GM04504 (cell line): ENCODE measurements at places on chromosomes 12 and 14.
A peak's percentile ranks its signal among the peaks of the same experiment; 100 is the strongest.

- DNase-seq: no peak
Measured at GRCh38 chr14:80776657-80777056, 164.9 kb downstream of the CEP128 start.

DNA sequence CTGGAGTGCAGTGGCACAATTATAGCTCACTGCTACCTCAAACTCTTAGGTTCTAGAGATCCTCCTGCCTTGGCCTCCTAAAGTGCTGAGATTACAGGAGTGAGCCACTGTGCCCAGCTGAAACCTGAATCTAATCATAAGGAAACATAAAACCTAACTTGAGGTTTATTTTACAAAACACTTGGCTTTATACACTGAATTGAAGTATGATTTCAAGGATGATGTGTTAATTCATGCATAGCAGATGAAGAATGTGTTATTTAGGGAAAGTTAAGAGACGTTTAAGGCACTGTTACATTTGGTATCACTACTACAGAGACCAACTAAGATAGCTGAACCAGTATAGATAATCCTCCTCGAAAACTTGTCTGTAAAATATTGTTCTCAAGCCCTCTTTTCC lies 6.4 kb downstream of the DICER1 start:
- no peak for DNase-seq

DNA sequence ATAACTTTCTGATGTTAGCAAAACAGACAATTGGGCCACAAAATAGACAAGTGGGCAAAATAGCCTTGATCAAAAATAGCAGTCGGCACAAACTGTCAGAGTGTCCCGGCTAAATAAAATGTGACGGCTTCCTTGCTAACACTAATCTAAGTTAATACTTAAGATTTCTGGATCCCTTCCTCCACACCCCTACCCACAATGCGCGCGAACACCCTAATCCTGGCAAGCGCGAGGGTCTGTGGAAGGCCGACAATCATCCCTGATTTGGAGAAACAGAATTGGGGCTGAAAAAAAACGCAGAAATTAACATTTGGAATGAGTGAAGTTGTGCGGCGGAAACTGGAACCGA lies 489 bp downstream of the CEP290 start:
- no peak for DNase-seq

DNA sequence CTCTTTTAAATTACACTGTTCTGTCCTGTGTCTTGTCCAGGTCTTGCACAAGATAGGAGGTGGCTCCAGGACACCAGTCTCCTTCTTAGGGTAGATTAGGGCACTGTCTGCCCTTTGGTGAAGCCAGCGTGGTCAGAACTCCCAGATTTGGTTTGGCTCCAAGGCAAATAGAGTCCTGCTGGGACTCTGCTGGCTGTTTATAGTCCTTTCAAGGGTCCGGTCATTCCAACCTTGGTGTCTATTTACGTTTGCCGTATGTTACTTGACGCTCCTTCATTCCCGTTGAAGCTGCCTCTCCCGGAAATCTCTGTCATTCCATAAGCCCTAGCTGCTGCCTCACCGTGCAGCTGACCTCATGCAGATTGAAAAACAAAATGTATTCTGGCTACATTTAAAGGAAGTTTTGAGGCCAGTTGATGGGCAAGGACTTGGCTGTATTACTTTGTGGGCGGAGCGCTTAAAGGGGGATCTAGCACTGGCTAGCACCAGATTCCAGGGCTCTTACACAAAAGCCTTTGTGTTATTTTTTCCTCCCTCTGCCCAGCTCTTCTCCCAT lies 180.6 kb downstream of the AKAP6 start:
- DNase-seq: peak; percentile 96

GRCh38 chr12:2922329-2922728 lies 31.6 kb downstream of the TULP3 start:
- DNase-seq: no peak

DNA sequence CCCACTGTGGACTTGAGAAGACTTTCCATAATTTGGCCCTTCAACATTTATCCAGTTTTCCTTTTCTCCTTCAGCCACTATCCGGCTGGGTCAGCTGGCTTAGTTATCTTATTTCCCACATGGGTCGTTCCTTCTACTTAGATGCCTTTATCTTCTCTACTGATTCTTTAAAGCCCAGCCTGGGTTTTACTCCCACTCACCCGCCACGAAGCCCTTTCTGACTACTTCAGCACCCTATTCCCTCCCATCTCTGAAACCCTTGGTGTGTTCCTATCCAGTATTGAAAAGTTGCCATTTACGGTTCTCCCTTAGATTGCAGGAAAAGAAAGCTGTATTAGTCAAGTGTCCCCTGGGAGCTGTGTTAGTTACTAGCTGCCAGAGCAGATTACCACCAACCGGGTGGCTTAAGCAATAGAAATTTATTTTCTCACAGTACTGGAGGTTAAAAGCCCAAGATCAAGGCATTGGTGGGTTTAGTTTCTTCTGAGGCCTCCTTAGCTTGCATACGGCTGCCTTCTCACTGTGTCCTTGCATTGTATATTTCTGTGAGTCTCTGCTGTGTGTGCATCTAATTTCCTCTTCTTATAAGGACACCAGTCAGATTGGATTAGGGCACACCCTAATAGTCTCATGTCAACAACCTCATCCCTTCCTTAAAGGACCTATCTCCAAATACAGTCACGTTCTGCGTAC lies 105.5 kb downstream of the GPATCH2L start:
- peak; percentile 22 for DNase-seq

GRCh38 chr14:61668282-61668681 lies 27.0 kb upstream of the HIF1A start:
- no peak for DNase-seq

DNA sequence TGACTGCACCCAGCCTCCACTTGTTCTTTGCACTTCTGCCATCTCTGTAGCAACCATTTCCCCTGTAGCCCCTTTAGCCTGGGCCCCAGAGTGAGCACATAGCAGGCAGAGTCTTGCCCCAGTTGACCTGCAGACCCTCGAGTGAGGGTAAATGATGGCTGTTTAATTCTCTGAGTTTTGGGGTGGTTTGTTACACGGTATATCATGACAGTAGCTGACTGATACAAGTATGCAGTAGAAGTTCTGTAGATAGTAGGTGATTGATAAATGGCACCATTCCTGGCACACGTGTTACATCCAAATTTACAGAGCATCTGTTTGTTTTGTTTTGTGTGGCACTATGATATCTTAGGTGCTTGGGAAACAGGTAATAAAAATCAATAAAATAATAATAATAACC lies 32.4 kb downstream of the CALM1 start:
- no peak for DNase-seq

- no peak for DNase-seq
Measured at GRCh38 chr12:111340231-111340630, 28.7 kb downstream of the PHETA1 start.

- no peak for DNase-seq
Measured at GRCh38 chr14:21069388-21070082, 569 bp upstream of the ARHGEF40 start.

DNA sequence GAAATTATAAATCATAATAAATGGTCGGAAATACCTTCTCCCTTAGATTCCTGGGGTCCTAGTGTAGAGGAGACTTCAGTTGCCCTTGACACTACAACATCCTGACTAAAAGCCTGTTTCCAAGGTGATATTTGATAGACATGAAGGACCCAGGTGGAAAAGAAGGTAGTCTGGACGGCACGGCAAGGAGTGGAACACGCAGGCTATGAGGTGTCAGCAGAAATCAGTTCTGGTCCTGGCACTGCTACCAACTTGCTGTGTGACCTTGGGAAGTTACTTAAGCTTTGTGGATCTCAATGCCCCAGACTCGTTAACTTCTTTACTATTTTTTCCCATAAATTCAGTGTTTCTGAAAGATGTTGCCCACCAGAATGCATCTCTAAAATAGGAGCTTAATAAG lies 36.9 kb upstream of the BCL2L14 start:
- DNase-seq: no peak

- DNase-seq: no peak
Measured at GRCh38 chr12:93000026-93000425, 70.9 kb upstream of the EEA1 start.

GRCh38 chr12:112381406-112381882 lies 787 bp downstream of the HECTD4 start:
- no peak for DNase-seq

DNA sequence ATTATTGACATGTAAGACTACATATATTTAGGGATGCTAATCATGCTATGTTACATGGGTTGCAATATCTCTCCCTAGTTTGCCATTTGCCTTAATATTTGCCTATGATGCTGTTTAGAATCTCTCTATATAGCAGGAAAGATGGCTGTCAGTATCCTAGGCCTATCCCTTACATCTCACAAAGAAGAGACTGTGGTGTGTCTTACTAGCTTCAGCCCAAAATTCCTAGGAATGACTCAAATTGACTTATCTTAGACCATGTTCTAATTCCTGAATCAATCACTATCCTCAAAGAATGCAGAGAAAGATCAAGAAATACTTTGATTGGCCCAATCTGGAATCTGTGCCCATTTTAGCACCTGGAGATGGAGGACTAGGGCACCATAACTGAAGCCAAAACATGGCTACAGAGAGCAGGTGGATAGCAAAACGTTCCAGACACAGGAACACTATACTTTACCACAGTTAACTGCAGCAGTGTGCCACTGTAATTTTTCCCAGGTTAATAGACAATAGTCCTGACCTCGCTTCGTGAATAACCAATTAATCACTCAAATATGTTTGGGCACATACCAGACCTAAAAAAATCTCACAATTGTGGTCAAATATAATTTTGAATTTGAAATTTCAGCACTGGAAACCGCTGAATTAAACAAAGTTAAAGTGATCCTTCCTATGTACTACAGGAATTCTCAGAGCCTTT lies 32.7 kb upstream of the GLIPR1 start:
- no peak for DNase-seq

DNA sequence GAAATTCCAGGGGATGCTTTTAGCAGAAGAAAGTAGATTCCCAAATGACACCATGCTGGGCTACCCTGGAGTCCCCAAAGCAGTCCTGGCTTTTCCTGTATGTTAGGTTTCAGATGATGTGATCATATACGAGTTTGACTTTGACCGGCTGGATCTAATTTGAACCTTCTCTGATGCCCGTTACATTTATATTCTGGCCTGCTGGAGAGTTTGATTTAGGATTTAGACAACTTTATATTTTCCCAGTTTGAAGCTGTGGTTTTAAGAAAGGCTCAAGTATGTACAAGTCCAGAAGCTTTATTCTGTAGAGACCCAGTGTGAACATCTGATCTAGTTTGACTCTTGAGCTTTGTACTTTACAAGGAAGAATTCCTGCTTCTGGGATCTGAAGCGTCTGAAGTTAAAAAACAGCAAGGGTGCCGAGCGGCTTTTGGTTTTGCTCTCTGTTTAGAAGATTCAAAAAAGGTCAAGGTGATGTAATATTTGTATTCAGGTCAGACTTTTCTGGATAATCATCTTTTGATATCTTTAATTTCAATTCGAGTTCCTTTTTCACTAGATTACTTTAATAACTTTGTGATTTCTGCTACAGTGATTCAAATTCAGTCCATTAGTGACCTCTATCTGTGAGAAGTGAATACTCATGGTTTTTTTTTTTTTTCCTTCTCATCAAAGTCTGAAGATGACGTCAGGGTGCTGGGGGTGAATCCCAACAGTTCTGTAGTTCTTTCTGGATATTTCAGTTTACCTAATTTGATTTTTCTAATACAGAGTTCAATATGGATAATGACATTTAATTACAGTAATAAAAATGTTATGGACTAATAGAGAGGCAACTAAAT lies 6.3 kb downstream of the FLRT2 start:
- peak; percentile 41 for DNase-seq

- DNase-seq: no peak
Measured at GRCh38 chr14:104581521-104581920, 2.0 kb downstream of the C14orf180 start.

- no peak for DNase-seq
Measured at GRCh38 chr14:50334211-50334610, 22.1 kb downstream of the DMAC2L start.

- no peak for DNase-seq
Measured at GRCh38 chr12:19624491-19624890, 185.2 kb downstream of the AEBP2 start.

DNA sequence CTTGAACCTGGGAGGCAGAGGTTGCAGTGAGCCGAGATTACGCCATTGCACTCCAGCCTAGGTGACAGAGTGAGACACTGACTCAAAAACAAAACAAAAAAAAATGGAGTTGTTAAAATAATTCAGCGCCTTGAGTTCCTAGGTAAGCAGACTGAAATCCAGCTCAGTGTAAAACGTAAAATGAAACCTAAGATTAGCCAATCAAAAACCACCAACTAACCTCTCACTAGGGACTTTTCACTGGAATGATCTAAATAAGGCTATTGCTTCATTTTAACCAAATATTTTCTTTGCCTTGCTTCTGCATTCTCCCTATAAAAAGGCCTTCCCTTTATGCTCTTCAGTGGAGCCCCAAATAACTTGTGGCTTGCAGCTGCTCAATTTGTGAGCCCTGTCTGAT lies 91.6 kb upstream of the HIF1A start:
- DNase-seq: no peak

DNA sequence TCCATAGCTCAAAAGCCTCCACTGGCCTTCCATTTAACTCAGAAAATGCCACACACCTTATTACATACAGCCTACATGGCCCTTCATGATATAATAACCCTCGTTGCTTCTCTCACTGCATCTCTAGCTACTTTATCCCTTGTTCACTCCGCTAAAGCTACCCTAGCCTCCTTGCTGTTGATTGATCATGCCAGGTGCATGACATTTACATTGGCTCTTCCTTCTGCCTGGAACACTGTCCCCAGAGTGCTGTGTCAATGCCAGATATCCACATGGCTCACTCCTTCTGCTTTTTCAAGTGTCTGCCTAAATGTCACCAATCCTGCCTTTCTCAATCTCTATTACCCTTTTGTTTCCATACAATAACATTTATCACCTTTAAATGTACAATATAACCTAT lies 58.3 kb downstream of the CAND1 start:
- DNase-seq: no peak

DNA sequence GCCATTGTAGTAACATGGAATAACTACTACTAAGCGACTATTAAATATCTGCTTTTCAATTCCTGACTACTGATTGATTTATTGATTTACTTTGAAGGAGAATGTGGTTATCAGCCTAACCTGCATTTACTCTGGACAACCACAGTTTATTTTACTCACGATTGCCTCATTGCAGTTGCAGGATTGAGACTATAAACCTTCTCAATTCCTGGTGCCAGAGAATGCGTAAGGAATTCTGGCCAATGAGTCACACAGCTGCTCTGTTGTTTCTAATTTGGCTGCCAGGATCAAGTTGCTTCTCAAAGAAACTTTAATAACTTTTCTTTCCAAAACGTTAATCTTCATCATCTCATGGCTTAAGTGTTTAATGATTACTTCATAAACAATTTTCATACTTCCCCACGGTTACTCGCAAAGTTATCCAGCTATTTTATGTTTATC lies 13.1 kb upstream of the TMTC1 start:
- DNase-seq: peak; percentile 61

- DNase-seq: no peak
Measured at GRCh38 chr12:23556661-23557060, 392.8 kb downstream of the SOX5 start.

- DNase-seq: peak; percentile 8
Measured at GRCh38 chr14:88613552-88614010, 50.7 kb downstream of the ZC3H14 start.

GRCh38 chr14:46490238-46490685 lies 161.3 kb downstream of the RPL10L start:
- DNase-seq: no peak
